ENCODE measurements at places on chromosomes 12 and 14.

DNA sequence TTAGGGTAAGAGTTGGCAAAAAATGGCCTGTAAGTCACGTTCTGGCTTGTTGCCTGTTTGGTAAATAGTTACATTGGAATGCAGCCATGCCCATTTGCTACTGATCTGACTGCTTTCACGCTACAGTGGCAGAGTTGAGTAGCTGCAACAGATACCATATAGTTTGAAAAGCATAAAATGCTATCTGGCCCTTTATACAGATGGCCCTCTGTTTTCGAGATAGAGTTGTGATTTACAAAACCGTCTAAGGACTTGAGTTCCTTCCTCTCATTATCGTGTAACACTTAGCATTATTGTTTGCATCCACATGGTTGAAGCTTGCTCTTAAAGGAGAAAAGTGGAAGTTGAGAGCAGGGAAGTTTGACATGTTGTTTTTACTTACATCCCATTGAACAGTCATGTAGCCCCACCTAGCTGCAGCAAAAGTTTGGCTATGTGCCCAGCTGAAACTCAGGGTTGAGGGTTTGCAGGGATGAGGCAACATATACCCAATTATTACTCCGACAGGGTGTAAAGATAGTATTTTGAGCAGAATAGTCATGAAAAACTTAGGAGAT, 11.3 kb upstream of the SCFD1 start:
- no peak for DNase-seq

DNA sequence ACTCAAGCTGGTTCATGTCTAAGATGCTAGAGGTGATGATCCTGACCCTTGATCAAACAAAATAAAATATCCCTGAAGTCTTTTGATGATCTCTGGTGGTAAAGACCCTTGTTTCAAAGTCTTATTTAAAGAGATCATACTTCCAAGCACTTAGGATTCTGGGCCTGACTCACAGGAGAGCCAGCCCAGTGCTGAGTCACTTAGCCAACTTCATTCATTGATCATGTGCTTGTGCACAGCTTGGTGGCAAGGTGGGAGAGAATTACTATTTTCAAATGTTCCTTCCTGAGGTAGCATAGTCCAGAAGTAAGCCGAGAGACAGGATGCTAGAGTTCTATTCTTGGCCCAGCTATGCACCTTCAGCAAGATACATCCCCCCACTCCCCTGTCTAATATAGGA, 40.6 kb downstream of the SCN8A start:
- no peak for DNase-seq

DNA sequence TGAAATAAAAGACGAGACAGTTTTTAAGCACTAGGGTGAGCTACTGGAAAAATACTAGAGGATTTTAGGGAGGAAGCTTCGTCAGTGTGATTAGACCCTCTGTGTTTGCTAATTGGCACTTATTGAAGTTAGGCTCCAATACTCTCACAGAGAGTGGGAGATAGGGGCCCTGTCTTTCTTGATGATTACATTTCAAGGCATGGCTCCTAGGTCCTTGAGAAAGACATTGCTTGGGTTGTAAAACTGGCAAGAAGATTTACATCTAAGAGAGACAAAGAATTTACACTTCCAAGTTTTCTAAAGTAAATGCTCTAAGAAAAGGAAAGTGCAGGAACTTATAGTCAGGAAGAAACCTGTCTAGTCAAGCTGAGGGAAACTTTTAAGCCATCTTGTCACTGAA, 183.2 kb downstream of the C12orf50 start:
- no peak for DNase-seq

GRCh38 chr12:46386877-46387629, 14.5 kb upstream of the SLC38A2 start:
- DNase-seq: no peak

DNA sequence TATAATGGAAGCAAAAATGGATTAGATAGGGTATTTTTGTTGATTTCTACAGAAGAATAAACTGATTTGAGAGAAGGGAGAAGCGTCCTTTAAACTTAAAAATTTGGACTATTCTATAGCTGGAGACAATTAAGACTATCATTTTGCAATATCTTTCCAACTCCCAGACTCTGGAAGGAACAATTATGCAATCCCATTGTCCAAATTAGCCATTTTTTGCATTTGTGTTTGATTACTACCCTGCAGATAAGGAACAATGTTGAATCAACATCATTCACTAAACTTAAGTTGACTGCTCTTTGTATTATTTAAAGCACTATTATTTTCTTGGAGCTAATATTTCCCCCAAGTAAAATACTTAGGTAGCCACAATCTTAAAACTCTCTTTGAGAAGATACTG, 34.8 kb upstream of the SELPLG start:
- no peak for DNase-seq

- no peak for DNase-seq
These were observed 3.0 kb upstream of the EP400 start for GRCh38 chr12:131946757-131947156.
